ENCODE measurements at places on chromosomes 4 and X.

- DNase-seq: no peak
These were observed 104.9 kb downstream of the FAM53A start for GRCh38 chr4:1579001-1579900.

DNA sequence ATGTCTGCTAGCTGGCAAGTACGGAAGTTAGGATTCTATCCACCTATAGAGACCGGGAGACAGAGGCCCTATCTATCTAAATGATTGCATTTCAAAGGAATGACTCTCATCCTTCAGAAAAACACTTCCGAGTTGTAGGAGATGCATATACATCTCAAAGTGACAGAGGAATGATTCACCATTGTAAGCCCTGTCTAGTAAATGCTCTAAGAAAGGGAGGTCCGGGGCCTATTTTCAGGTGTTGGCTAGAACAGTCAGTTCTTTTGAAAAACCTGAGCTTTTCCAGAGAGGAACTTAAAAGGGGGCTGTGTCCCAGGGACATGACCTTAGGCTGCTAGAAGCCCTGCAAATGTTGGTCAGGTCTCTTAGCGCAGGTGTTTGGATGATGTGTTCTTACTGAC is 262.9 kb upstream of the IL1RAPL1 start:
- no peak for DNase-seq

GRCh38 chr4:181618896-181619295 is 624.3 kb upstream of the TENM3 start:
- no peak for DNase-seq

DNA sequence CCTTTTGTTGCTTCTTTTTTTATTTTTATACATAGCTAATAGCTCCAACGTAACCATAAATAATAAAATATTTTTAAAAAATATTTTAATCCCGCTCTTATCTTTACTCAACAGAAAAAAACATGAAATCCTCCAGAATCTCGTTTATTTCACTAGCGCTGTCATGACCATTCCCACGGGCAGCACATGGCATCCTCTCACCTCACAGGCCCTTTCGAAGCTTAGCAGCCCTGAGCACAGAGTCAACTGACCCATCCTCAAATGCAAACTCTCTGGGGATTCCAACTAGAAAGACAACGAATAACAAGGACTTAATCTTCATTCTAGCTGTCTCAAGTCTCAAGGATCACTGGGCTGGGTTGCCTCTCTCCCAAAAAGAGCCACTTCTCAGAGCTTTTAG is 285.9 kb upstream of the PPARGC1A start:
- DNase-seq: no peak

DNA sequence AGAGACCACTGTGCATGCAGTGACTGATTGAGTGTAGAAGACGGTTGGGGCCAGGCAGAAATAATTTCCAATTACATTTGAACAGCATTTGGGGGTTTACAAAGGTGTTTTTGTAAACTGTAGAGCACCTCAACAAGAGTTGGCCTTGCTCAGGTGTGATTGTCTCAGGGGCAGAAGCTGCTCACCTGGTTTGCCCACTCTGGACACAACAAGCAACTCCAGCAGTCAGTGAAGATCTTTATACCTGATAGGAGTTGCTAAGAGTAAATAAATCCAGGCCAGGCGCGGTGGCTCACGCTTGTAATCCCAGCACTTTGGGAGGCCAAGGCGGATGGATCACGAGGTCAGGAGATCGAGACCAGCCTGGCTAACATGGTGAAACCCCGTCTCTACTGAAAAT is 221.3 kb downstream of the RAB28 start:
- no peak for DNase-seq

DNA sequence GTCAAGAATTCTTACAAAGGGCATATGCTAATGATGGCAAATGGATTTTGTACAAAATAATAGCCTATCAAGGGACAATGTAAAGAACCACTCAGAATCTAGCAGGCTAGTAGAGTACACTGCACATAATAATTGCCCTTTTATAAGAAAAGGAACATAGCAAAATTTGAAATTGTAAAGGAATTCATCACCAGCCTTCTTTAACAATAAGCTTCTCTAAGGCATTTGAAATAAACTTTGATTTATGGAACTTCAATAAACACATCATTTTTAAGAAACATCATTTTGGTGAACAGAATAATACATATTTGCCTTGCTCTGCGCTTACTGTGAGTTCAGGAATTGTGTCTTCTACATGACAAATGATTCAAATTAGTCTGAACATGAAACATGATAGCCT is 9.7 kb upstream of the ATP10D start:
- DNase-seq: no peak

GRCh38 chr4:140099983-140100382 is 54.0 kb downstream of the MAML3 start:
- DNase-seq: peak; percentile 18

DNA sequence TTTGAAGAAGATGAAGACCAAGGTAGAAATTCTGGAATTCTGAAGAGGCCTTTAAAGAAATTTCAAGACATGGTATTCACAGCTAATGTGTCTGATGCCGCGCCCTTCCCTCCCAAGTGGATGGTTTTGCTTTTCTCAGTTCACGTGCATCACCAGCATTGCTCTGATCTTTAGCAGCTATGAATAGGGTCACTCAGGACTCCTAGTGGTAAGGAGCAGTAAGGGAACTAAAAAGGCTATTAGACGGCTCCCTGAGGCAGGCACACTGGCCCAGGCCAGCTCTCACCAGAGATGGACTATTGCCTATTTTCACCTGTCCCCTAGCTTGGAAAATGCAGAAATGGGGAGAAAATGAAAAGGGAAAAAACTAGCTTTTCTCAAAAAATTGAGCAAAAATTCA is 447.5 kb upstream of the RASGEF1B start:
- DNase-seq: no peak

GRCh38 chr4:118911238-118911703 is 22.6 kb downstream of the SYNPO2 start:
- DNase-seq: no peak

- no peak for DNase-seq
These were observed 11.3 kb downstream of the SLC38A5 start for GRCh38 chrX:48458711-48459110.

DNA sequence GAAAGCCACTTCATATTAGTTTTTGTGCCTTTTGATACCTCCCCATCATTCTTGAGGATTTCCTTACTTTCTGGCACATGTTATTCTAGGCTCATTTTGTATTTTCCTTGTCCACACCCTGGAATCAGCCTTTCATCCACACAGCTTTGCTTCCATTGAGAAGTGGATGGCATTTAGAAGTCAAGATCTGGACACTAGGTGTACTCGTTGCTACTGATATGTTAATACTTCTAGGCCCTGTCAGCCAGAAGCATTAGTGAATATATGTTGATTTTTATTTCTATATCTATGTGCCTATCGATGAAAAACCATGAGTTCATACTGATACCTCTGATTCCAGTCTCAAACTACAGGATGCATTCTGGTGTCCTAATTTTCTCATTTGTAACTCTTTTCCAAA is 73.2 kb downstream of the ARHGAP24 start:
- no peak for DNase-seq

DNA sequence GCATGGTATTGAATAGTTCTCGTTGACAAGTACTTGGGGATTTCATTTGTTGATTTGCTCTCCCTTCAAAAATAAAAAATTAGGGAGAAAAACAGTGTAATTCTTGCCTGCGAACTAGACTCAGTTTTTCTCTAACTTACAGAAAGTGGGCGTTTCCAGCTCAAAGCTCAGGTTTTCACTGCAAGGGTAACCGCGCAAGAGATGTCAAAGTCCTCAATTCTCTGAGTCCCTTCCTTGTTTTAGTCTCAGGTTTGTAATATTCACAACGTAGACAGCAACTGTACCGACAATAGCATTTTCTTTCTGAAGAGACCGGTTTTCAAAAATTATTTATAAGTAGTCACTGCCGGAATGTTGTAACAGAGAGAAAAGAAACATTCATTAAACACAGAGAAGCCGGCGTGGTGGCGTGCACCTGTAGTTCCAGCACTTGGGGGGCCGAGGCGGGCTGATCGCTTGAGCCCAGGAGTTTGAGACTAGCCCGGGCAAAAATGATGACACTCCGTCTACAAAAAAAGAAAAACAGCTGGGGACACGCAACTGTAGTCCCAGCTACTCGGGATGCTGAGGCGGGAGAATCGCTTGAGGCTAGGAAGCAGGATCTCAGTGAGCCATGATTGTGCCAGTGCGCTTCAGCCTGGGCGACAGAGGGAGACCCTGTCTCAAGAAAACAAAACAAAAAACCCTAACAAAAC is 774 bp downstream of the ZCCHC4 start:
- no peak for DNase-seq

DNA sequence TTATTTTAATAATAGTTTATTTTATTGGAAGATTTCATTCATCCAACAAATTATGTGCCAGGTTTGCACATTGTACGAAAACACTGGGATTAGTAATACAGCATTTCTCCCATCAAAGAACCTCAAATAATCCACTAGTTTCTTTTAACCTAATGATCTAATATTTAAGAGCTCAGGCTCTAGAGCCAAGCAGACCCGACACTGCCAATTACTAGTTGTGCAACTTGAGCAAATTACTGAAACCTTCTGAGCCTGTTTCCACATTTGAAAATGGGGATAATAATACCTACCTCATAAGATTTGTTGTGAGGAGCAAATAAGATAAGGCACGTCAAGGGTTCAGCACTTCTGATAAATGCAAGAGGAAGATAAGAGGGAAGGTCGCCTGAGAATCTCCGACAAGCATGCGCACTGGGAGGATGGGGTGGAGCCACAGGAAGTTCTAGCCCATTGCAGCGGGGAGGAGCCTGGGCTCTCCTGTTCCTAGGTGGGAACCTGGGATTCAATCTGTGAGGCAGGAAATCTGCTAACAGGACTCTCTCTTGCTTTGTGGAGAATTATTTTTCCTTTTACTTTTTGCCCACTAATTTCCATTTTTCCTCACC is 141.5 kb upstream of the SMAD1 start:
- no peak for DNase-seq

DNA sequence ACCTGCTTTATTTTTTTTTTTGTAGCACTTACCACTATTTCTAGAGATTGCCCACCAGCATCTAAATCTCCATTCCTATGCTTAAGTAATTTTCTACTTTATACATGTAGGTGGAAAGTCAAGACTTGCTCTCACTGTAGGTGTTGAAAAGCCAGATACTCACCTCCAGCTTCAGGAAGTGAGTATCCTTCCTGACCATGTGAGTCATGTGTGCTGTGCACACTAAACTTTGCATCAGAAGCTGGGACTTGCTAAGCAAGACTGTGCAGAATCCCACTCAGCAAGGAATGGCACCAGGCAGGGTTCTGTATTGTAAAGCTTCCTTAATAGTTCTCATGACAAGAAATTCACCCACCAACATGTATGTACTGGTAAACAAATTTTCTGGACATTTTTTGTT is 151.8 kb downstream of the POU4F2 start:
- DNase-seq: no peak

DNA sequence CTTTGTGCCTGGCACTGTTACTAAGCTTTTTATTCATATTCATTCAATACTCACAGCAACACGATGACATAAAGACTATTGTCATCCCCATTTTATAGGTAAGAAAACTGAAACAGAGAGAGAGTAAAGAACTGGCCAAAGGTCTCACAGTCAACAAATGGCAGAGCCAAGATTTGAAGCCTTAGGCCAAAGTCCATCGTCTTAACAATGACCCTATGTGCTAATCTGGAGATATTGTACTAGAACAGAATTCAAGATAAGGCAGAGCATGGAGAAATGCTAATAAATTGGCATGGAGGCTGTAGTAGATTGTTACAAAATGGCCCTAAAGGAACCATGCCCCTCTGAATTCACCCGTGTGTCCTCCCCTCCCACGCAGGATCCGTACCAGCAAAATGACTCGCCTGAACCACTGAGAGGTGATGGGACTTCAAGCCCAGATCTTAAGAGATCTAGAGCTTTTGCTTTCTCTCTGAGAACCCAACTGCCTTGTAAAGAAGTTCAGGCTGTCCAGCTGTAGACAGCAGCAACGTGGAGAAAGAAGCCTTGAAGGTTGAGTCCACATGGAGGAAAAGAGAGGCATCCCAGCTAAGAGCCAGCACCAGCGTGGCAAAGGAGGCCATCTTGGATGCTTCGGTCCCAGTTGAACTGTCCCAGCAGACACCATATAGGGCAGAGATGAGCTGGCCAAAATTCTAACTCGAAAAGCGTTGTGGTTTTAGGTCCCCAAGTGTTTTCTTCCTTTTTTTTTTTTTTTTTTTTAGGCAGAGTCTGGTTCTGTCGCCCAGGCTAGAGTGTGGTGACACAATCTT is 52.8 kb upstream of the RBM47 start:
- no peak for DNase-seq

Measured in cerebellar nuclear complex (tissue), 1 donor.